ENCODE measurements at places on chromosomes 7 and 10. TPM values are rescaled to one million over a fixed set of nuclear protein-coding genes. Genes with fewer than 3 reads are reported as not detected.
A peak's percentile ranks its signal among the peaks of the same experiment; 100 is the strongest.

DOCK1 gene
- total RNA-seq = 1.3 TPM

MRPS24 gene
- total RNA-seq = 95.3 TPM

HOXA2 gene
- total RNA-seq = not detected

PLXNA4 gene
- 0.21 TPM for total RNA-seq

ADAP1 gene
- total RNA-seq = 161 TPM

STRA8 gene
- total RNA-seq = not detected

DNA sequence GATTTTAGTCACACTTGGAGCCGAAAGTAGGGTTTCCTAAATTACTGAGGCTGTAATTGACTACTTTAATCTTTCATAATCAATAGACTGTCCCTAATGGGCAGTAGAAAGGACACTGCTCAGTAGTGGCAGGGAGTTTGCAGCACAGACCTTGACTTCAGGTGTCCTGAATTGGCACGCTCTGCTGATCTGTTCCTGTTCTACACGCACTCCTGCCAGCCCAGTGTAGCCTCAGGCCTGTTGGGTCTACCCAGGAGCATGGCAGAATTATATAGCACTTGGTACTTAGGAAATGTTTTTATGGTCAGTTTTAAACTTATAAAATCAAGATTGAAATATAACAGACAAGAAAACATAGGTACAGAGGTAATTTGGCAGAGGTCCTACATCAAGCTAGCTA lies 9.0 kb downstream of the EIF4H start:
- DNase-seq = peak; percentile 31

- DNase-seq = no peak
These were observed 39.2 kb downstream of the EEPD1 start for GRCh38 chr7:36192053-36192824.

GRCh38 chr7:104908636-104909035 lies 105.4 kb upstream of the KMT2E start:
- no peak for DNase-seq

- no peak for DNase-seq
These were observed 29.0 kb upstream of the MPP7 start for GRCh38 chr10:28331841-28332240.

DNA sequence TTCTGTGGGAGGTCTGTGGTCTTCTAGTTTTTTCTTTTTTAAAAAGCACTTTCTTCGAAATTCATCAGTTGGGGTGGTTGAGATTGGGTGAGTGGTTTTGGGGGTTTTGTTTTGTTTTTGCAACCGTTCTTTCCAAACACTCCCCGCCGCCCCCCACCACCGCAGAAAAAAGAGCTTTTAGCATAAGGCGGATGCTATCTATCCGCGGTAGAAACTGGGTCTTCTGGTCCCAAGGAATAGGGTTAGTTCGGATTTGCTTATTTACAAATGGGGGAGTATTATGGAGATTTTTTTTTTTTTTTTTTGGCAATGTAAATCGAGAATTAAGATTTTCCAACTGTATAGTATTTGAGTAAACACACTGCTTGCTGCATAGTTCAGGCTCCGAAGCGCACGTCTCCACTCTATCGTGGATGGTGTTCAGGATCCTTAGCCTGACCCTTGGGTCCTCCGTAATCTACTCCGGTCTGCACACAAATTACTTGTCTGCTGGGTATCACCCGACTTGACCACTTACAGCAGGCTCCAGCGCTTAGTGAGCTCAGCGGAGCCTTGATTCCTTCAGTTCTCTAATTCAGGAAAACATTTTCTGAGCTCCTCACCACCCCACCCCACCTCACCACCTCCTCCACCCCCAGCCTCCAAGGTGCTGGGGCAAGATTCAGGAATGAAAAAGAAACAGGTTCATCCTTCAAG lies 757 bp upstream of the NRCAM start:
- no peak for DNase-seq

- no peak for DNase-seq
These were observed 93.2 kb downstream of the UNCX start for GRCh38 chr7:1325646-1326510.

GRCh38 chr10:58641708-58642107 lies 129.0 kb downstream of the BICC1 start:
- no peak for DNase-seq

DNA sequence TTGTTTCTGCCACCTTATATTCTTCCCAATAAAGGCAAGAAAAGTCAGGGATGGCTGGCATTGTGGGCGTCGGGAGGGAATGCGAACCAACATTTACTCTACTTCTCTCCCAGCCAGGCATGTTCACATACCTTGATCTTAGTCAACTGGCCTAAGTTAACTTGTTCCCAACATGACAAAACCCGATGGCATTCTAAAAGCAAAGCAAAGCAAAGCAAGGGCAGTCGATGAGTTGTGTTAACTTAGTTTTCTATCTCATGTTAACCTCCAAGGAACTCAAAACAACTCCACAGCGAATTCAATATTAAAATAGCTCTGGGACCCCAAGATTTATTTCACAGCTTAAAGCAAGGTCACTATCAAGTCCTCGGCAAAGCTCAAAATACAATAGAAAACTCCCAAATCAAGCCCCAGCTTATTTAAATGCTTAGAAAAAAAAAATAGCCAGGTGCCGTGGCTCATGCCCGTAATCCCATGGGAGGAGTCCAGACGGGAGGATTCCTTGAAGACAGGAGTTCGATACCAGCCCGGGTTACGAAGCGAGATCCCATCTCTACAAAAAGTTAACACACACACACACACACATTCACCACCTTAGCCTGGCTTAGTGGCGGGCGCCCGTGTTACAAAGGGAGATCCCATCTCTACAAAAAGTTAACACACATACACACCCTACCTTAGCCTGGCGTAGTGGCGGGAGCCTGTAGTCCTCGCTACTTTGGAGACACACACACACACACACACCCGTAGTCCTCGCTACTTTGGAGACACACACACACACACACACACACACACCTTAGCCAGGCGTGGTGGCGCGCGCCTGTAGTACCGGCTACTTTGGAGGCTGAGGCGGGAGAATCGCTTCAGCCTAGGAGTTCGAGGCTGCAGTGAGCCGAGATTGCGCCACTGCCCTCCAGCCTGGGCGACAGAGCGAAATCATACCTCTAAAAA lies 901 bp upstream of the CCNY start:
- DNase-seq = no peak

- no peak for DNase-seq
These were observed 178.1 kb downstream of the TMEM178B start for GRCh38 chr7:141251957-141252356.

DNA sequence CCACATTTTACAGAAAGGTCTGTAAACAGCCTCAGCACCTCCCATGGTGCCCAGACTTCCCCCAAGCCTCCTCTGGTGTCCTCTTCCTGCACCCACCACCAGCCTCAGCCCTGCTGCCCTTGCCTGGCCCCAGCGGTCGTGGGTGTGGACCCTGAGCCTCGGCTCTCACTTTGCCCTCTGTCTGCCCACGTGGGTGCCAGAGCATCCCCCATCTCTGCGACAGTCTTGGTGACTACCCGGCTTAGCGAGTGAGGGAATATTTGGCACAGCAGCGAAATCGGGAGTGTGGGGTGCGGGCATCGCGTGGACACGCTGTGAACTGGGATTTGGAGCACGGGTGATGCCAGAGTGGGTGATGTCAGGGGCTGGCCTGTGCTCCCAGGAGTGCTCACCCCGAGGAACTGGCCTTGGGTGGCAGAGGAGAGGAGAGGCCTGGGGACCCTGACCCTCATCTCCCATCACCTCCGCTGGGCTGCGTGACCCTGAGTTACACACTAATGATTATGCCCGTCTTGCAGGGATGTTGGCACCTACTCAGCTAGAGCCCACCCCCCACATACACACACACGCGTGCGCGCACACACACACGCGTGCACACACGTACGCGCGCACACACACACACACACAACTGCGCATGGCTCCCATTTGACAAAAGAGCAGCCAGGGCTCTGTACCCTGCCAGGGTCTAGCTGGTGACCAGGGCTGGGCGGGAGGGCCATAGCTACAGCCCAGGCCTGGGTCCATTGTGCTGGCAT lies 8.7 kb downstream of the ELFN1 start:
- no peak for DNase-seq

DNA sequence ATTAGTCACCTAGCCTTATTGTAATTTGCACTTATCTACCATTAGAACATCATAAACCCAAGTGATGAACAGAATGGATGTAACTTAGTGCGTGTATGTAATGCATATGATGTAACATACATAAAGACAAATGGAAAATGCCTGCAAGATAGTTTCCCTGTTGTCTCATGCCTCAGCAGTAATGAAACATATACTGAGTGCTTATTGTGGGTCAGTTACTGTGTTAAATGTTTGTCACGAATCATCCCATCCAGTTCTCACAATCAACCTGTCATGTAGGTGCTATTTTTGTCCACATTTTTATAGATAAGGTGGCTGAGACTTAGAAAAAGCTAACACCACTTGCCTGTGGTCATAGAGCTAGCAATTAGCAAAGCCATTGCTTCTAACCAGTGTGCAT lies 350.8 kb downstream of the AUTS2 start:
- DNase-seq = no peak

GRCh38 chr7:33806298-33807154 lies 98.8 kb upstream of the BMPER start:
- no peak for DNase-seq

GRCh38 chr10:70758757-70759514 lies 26.2 kb downstream of the TBATA start:
- peak; percentile 69 for DNase-seq

- no peak for DNase-seq
These were observed 84.5 kb downstream of the SH2D4B start for GRCh38 chr10:80622153-80622552.

DNA sequence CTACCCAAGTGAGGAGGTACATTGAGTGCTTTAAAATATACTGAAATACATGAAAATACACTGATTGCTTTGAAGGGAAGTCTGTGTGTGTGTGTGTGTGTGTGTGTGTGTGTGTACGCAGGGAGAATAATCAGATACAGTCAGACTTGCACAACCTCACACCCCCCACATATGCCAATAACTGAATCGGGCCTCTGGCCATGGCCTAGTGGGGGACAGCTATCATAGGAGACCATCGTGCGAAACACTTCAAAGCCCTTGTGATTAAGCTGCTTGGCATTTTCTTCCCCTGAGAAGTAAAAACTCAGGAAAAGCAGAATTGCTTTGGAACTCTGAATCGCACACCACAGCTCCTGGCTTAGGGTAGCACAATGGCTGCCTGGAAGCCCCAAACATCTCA lies 135.1 kb downstream of the C10orf105 start:
- DNase-seq = no peak

- DNase-seq = no peak
These were observed 121.7 kb downstream of the EMX2 start for GRCh38 chr10:117664288-117664687.
